ENCODE measurements at places on chromosomes 16 and 17.

DNA sequence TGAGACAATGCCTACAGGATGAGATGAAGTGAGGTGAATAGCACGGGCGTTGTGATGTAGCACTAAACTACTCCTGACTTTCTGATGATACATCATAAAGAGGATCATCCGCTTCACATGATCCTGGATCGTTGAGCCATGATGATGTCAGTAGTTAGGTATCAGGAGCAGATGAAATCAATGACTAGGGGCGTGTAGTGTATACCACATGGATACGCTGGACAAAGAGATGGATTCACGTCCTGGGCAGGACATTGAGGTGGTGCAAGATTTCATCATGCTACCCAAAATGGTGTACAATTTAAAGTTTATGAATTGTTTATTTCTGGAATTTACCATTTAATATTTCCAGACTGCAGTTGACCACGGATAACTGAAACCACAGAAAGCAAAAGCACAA lies 156.6 kb downstream of the ANKFN1 start:
- DNase-seq: no peak

- DNase-seq: peak; percentile 61
Observed at GRCh38 chr16:85429776-85430522, 183.2 kb upstream of the GSE1 start.

DNA sequence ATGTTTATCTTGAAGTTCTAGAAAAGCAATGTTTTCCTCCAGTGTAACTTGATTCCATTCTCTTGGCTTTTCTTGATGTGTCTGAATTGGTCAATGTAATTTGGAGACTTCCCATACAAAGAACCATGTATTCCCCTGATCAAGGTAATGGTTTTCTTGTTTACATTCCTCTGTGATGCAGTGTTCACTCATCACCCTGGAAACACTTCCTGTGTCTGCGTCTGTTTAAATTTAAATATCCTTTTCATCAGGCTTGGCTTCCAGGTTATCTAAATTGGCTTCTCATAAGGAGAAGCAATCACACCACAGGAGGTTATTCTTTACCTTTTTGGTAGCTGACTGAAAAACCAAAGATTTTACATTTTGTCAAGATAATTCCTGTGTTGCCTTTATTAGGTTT lies 237.3 kb upstream of the WSCD1 start:
- DNase-seq: no peak

DNA sequence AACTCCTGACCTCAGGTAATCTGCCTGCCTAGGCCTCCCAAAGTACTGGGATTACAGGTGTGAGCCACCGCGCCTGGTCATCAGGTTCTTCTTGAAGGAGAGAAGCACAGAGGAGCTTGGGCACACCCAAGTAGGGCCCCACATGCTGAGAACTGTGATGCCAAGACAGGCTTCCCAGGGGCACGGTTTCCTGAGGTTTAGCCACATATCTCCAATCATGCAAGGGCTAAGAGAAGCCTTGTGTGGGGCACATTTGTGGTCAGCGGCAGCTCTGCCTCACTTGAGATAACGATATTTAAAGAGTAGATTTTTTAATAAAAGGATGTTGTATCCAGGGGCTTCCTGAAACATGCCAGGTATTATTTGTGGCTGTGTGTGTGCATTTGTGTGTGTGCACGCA lies 46.9 kb downstream of the CUEDC1 start:
- no peak for DNase-seq

- peak; percentile 60 for DNase-seq
Observed at GRCh38 chr17:64783031-64783461, 120.9 kb upstream of the SMURF2 start.

GRCh38 chr16:85931596-85932402 lies 32.8 kb downstream of the IRF8 start:
- DNase-seq: no peak

GRCh38 chr16:30715750-30716445 lies 16.9 kb downstream of the SRCAP start:
- DNase-seq: peak; percentile 70
